Posterior vena cava (tissue), 2 donors: ENCODE measurements at places on chromosomes 5 and 9.

DNA sequence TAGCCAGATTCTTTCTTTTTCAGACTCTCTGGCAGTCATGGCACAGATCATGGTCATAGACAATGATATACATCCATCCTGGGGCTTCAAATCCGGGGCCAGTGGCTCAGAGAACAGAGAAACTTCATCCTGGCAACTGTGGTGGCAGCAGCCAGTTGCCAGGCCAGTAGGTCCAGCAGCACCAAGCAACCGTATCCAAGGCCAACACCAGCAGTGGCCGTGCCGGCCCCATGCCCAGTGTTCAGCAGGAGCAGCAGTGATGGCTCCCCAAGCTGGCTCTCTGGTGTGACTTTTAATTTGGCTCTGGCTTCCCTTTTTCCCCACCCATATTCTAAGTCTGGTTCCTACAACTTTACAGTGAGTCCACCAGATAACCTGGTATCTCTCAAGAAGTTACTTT lies 300.5 kb downstream of the DEPDC1B start:
- DNase-seq = no peak

GRCh38 chr9:91061506-91061905 lies 259.9 kb downstream of the SYK start:
- DNase-seq = no peak

GRCh38 chr5:93297116-93297515 lies 283.9 kb downstream of the NR2F1-AS1 start:
- DNase-seq = no peak

DNA sequence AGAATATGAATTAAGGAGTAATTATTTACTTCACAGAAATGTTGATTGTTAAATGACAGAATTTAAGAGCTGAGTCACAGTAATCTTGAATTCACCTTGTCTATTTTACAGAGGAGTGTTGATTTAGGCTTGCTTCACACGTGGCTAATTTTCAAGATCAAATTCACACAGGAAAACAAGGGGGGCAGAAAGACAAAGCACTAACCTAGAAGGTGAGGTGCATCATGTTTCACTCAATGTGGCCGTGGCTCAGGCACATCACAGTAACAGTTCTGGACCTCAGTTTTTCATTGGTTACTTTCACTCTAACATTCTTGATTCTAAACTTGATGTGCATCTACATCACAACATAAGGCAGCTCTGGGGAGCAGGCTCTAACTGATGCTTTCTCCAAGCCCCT lies 69.6 kb upstream of the GNAQ start:
- DNase-seq = no peak
